ENCODE measurements at places on chromosomes 1 and 21.

GRCh38 chr21:44697811-44698734, 1.1 kb downstream of the KRTAP10-12 start:
- DNase-seq, result no peak

GRCh38 chr21:38467374-38467773, 30.9 kb downstream of the ERG start:
- no peak for DNase-seq

DNA sequence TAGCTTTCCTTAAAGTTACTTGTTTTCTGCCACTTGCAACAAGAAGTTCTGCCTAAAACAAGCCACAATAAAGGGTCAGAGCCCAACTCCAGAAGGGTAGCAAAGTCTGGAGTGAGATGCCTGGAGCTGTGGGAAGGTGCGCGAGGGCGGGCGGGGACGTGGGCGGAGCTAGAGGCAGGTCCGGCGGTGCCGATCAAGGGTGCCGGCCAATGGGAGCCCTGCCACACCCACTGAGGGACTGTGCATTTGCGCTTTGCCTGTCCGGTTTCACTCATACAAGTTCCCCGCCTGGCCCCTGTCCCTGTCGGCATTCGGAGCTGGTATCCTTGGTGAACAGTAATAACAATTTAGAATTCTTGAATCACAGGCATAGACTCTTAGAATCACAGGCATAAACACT, 732.4 kb downstream of the MATN1 start:
- DNase-seq, result no peak

DNA sequence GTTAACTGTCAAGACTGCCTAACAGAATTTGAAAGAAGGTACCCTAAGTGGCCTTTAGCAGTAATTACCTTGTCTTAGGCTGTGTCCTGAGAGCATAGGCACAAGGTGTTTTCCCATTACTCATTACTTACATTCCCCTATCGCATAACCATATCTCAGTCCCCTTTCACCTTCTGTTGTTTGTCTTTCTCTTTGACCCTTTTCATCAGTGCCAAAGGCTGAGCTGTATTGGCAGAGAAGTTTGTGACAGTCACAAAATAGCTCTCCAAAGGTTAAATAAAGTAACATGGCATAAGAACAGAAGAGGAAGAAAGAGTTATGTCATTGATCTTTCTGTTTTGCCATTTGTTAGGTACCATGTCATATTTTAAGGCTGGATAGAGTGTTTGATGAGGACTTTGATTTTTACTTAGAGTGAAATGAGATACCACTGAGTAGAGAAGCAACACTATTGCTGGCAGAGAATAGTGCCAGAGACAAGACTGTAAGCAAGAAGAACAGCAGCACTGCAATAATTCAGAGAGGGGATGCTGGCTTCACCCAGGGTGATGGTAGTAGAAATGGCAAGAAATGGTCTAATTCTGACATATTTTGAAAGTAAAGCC, 497.8 kb downstream of the TTLL7 start:
- DNase-seq, result no peak

Measured in activated T-helper 1 cell treated with anti-CD3 and anti-CD28 coated beads, Interleukin-2, amount 50 U/mL, for 16 hours (primary cell).